Kidney tubule cell (primary cell): ENCODE measurements at places on chromosomes 2 and 18.

DNA sequence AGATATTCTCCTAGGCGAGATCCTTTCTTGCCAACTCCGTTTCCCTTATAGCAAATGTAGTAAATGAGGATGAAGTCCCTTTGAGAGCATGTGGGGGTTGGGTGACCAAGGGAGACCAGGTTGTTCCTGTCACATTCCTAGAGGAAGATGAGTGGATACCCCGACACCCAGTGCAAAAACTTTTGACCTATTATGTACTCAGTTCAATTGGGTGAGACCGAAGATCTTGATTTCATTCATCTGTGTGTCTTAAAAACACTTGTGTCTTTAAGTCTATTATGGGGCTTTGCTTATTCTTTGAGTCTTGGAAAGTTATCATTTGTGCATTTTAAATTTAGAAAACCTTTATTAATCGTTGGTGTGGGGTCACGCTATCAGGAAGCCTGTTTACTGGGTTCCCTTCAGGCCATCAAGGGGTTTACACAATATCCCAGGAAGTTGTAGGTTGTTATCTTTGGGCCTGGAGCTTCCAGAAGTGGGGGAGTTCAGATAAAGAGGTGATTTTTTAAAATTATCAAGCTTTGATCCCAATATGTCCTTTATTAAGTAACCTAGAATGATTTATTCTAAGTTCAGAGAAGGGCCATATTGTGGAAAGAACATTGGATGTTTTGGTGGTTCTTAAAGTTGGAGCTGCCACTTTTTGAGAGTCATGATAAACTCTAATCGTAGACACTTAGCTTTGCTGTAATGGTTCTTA is 2.8 kb downstream of the RHOB start:
- peak; percentile 45 for DNase-seq

GRCh38 chr2:216730871-216731270 is 35.5 kb upstream of the IGFBP5 start:
- no peak for DNase-seq

GRCh38 chr2:45935791-45936622 is 284.5 kb downstream of the PRKCE start:
- DNase-seq: peak; percentile 99

- no peak for DNase-seq
These were observed 203.9 kb downstream of the SMAD2 start for GRCh38 chr18:47726550-47726949.

GRCh38 chr2:238257786-238258700 is 18.2 kb upstream of the HES6 start:
- DNase-seq: no peak

- peak; percentile 99 for DNase-seq
These were observed 37.0 kb downstream of the NIFK start for GRCh38 chr2:121699421-121700333.

GRCh38 chr2:201952187-201952586 is 81.5 kb upstream of the FZD7 start:
- DNase-seq: no peak

DNA sequence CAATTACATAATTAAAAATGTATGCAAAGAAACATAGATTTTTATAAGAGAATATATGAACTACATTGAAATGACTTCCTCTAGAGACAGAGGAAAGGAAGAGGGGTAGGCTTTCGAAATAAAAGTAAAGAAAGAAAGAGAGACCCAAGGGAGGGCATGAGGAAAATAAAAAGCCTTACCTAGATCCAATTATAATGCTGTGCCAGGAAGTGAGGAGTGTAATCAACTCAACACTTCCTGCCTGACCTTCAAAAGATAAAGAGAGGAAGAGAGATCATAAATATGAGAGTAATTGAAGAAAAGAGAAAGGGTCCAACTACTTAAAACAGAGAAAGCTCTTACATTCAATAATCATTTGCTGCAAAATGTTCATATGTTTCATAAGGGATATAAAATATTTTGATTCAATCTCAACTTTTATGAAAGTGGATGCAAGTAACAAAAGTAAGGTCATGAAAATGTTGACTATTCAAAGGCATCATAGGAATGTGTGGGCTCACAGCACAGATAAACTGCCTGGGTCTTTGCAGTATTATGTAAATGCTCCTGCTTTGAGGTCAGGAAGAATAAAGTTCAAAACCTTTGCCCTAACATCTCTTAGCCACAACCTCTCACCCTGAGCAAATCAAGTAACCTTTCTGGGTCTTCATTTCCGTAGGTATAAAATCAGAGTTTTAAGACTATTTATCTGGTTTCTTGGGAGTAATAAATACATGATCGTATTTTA is 1237.7 kb downstream of the LRP1B start:
- DNase-seq: no peak

DNA sequence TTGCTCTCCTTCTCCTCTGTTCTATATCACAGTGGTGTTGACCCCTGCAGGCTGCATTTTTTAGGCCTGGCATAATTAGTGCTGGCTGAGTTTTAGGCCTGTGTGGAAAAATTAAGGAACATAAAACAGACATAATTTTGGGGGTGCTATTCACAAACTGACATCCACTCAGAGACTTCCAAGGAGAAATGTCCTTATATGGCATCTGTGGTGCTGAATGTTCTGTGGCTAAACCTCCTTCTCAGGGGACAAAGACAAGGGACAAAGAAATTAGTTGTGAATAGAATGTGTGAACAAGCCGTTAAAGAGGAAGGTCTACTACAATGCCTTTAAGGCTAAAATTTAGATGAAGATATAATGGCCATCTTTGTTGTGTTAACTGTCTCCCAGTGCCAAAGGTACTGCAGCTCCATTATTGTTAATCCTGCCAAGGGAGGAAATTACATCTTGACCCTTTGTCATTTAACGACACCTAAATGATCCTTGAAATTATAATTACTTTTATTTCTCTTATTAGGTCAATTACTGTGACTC is 870.0 kb upstream of the CHAC2 start:
- DNase-seq: no peak

DNA sequence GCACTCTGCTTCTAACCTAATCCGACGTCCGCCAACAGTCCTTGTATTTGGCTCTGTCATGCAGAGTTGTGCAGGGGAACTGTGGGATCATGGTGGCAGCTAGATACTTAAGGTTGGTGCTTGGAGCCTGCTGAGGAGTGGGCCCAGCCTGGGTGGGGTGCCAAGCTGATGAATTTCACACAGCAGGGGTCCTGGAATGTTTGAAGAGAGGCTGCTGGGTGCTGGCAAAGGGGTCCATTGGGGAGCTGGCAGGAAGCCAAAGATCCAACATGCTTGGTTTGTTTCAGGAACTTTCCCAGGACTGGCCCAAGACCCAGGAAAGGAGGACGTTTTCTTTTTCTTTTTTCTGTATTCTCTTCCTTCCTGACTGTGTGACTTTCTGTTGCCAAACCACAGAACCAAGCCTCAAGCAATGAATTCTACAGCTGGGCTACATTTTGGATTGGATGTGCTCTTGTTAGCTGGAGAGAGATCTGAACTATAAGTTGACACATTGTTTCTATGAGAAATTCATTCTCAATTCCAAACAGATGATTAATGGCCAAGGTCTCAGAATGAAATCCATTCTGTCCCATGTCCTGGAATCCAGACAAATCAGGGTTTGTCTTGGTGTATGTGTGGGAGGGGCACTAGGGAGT is 49.9 kb downstream of the DHRS9 start:
- DNase-seq: peak; percentile 13

DNA sequence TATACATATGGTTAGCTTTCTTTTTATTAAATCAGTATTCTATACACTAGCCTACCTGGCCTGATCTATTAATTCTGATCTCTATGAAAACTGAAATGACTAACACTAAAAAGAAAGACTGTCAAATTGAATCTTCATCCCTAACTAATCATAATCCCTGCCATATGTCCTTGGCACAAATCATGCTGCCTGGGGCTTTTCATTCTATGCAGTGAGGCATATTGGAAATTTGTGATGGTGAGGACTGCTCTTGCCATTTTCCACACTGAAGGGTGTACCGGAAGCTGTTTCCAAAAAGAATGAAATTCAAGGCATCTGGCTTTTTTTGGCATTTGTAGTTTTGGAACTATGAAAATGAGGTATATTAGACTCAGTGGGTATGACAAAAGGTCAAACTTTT is 39.7 kb downstream of the RAPGEF4 start:
- DNase-seq: no peak

DNA sequence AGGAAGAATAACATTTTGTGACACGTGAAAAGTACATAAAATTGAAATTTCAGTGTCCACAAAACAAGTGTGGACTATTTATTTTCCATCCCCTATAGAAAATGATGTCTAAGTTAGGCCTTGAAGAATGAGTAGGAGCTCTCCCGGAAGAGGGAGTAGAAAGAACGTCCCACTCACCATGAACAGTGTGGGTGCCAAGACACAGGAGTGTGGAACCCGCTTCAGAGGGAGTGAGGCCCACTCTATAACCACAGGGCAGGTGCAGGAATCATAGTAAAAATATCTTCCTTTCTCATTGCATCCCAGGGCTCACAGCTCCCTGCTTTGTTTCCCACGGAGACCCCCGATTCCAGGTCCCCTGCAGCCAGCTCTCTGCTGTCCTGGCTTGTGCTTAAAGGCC is 5.2 kb downstream of the KCNF1 start:
- no peak for DNase-seq

GRCh38 chr2:110802208-110802932 is 70.0 kb downstream of the ACOXL start:
- no peak for DNase-seq

- DNase-seq: peak; percentile 19
These were observed 82.8 kb upstream of the CPO start for GRCh38 chr2:206856513-206856912.

- DNase-seq: peak; percentile 83
These were observed 177.3 kb downstream of the HAUS1 start for GRCh38 chr18:46281185-46282176.

DNA sequence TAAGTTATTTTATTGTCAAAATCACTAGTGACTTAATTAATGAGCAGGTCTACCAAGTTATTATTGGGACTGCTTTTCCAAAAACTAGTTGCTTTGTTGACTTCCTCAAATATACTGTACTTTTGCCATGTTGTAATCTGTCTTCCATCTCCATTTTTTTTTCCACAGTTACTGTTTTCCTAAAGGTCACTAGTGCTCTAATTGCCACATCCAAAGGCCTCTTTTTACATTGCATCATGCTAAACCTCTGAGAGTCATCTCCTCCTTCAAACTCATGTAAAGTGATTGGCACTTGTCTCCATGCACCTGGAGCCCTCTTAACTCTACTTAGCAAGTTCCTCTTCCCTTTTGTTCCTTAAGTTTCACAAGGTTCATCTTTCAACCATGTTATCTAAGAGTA is 11.8 kb downstream of the PMAIP1 start:
- DNase-seq: no peak

DNA sequence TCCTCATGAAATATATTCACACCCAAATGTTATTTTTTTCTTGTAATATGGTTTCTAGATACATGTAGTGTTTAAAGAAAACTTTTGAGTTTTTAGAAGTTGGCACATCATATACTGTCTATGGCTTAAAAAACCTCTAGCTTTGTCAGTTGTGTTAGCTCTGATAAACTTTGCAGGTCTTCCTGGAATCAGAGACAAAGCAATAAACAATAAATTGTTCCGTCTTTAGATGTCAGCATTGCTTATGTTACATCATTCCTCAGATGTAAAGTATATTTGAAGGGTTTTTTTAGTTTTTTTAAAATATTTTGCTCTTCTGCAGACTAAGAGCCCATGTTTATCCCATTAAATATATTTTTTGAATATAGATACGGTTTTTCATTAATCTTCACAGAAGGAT is 145.1 kb downstream of the GPD2 start:
- no peak for DNase-seq

DNA sequence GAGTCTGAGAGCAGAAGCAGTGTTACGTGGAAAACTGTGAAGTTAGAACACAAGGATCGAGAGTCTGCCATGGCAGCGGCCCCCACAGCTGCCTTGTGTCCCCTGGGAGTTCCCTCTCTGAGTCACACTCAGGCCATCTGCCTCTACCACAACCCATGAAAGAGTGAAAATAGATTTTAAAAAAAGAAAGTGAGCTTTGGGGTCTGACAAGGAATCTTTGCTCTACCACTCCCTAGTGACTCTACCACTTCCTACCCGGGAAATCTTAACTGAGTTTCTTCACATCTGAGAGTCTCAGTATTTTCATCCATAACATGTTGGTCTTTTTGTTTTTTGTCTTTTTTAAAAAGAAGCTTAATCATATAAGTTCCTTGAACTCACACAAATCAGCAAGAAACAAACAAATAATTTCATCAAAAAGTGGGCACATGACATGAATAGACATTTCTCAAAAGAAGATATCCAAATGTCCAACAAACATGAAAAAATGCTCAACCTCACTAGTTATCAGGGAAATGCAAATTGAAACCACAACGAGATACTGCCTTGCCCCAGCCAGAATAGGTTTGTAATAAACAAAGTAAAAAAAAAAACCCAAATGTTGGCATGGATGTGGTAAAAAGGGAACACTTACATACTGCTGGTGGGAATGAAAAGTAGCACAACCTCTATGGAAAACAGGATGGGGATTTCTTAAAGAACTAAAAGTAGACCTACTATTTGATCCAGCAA is 2.4 kb upstream of the MSGN1 start:
- no peak for DNase-seq

DNA sequence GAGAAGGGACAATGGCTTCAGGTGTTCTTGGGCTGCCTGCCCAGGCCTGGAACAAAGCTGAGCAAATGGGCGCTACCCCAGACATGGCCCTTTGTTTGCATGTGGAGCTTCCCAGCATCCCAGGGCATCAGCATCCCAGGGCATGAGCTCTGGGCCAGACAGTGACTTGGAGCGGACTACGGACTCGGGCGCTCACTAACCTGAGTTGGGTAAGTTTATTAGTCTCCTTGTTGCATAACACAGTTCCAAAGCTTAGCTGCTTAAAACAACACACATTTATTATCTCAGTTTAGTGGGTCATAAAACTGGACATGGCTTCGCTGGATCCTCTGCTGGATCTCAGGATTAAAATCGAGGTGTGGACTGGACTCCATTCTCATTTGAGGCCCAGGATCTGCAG is 35.8 kb downstream of the MC2R start:
- DNase-seq: no peak

- peak; percentile 48 for DNase-seq
These were observed 28.8 kb downstream of the SH3BP4 start for GRCh38 chr2:234980451-234981187.

DNA sequence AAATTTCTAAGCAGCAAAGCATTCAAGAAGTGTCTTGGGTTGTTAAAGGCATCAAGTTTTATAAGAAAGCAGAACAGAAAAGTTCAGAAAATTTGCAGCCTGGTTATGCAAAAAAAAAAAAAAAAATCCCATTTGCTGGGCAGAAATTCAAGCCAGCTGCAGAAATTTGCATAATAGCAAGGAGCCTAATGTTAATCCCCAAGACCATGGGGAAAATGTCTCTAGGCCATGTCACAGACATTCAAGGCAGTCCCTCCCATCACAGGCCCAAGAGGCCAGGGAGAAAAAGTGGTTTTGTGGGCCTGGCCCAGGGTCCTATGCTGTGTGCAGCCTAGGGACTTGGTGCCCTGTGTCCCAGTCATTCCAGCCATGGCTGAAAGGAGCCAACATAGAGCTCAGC is 269.0 kb upstream of the SLC39A10 start:
- DNase-seq: no peak
